Stimulated activated CD4-positive, alpha-beta T cell treated with anti-CD3 and anti-CD28 coated beads, Interleukin-1b, Interleukin-23, amount 100 ng/mL, for 1 hour (primary cell): ENCODE measurements at places on chromosomes 5 and 9.

DNA sequence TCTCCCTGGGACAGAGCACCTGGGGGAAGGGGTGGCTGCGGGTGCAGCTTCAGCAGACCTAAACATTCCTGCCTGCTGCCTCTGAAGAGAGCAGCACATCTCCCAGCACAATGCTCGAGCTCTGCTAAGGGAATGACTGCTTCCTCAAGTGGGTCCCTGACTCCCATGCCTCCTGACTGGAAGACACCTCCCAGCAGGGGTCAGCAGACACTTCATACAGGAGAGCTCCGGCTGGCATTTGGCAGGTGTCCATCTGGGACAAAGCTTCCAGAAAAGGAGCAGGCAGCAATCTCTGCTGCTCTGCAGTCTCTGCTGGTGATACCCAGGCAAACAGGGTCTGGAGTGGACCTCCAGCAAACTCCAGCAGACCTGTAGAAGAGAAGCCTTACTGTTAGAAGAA, 77.2 kb downstream of the SLCO6A1 start:
- no peak for DNase-seq

DNA sequence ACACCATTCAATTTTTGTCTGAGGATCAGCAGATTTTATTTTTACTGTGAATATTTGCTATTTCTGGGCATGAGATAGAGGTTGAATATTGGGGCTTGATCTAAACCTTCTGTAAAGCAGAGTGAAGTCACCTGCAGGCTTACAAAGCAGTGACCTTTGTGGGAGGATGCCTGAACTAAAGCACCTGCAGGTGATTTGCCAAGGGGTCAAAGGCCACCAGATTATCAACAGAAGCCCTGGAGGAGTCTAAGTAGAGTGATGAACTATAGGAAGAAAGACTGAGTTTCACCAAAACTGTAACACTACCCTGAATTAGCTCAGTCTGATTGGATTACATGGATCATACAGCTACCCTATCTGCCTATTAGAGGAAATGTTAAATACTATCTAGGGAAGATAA, 144.3 kb upstream of the PRLR start:
- DNase-seq: no peak

DNA sequence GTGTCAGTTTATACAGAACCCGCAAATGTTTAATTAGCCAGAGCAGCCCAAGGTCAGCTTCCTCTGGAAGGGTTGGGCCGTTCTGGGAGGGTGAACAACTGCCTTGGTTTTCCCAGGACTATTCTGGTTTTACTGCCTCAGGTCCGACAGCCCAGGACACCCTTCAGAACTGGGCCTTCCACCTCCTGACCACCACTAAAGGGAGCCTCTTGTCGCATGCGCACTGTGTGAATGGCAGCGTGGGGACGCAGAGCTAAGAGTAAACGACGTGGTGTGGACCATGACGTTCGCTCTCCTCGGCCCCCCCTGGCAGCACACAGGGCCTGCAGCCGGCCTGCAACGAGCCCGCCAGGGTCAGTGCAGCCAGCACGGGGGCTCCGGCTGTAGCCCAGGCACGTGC, 214.9 kb downstream of the FANCC start:
- DNase-seq: no peak

DNA sequence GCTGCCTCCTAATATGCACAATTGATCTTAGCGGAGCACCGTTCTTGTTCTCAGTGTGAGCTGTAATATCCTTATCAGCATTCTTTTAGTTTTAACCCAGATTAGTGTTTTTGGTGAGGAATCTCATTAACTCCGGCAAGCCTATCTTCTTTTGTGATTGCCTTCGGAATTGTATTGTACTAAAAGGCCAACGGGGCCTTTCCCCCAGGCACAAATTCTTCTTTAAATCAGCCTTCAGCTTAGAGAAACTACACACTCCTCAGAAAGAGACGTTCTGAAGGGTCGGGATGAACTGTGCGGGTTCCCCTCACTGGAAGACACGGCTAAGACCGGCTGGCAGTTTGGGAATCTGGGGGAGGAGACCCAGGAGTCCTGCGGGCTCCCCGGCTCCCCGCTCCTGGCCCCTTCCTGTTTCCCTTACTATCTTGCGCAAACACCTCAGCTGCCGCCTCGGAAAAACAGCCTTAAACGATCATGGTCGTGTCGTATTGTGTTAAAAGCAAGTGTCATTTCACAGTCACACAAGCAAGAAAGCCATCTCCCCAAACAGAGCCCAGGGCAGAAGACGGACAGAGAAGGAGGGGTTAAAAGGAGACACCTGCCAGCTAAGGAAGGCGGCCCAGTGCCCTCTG, 353.1 kb upstream of the IRX2 start:
- DNase-seq: no peak

- DNase-seq: no peak
Observed at GRCh38 chr5:54761213-54761701, 224.1 kb downstream of the ESM1 start.

DNA sequence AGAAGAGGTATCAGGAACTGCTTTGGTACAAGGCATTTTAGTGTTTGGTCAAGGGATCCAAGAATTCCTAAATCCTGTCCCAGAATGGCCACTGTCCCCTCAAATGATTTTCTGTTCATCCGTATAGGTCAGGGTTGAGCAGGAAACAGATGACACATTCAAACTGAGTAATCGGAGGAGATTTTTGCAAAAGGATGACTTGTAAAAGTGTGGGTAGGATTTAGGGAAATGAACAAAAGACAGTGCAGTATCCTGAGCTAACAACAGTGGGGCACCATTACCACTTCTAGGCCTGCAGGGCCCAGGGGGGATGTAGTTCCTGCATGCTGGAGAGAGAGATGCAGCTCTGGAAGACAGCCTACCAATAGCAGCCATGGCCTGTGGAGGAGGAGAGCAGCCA, 290.1 kb downstream of the ZSWIM6 start:
- DNase-seq: no peak

GRCh38 chr5:140182075-140182711, 7.2 kb downstream of the CYSTM1 start:
- no peak for DNase-seq
